ENCODE measurements at places on chromosomes 5 and 9.

GRCh38 chr9:97398999-97399758, 12.7 kb upstream of the TDRD7 start:
- peak; percentile 82 for DNase-seq

DNA sequence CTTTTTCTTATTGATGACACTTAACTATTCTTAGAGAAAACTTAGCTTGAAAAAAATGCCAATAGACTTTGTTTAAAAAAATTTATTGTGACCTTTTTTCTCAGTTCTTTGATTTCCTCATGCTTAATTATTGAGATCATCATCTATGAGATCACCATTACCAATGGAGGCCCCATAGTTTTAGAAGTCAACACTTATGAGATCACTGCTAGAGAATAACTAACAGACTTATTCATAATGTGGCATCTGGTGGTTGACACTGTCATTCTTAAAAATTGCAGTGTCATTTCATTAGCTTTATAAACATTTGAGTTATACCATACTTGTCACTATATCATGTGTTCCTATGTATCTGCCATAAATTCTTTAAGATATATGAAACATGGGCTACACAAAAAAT, 14.9 kb upstream of the FEM1C start:
- DNase-seq = no peak

- DNase-seq = no peak
Observed at GRCh38 chr5:92980491-92980890, 600.5 kb downstream of the NR2F1-AS1 start.

DNA sequence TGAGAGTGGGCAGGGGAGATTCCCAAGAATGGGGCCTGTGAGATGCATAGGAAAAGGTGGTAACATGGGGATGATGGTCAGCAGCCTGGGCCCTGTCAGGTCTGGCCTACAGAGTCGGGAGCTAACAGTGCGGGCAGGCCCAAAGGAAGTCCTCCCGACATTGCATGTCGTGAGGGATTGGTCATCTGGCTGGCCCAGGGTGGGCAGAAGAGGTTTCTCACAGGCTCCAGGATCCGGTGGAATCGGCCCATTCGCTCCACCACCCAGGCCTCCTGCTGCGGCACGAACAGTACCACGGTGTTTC, 514 bp downstream of the STOML2 start:
- DNase-seq = no peak

GRCh38 chr5:53490747-53491146, 10.3 kb downstream of the FST start:
- no peak for DNase-seq

DNA sequence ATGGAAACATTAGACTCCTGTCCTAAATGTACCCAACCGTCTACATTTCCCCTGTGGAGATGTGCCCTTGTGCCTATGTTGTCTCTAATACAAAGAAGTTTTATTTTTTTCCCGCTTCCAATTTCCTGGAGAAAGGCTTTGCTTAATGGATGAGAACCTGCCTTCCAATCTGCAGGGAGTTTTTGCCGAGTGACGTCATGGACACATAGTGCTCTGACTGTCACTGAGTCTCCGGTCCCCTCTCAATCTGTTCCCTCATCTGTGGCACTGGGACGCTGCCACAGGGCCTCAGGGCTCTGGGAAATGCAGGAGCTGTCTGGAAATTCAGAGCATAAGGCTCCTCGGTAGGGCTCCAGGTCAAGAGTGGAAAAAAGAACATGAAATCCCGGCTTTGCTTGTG, 144.8 kb downstream of the PDZD2 start:
- DNase-seq = no peak

GRCh38 chr5:174777583-174777982, 53.2 kb downstream of the MSX2 start:
- no peak for DNase-seq

GRCh38 chr9:85685081-85685480, 56.7 kb downstream of the AGTPBP1 start:
- no peak for DNase-seq

GRCh38 chr5:134071614-134072207, 42.8 kb upstream of the TCF7 start:
- no peak for DNase-seq

- no peak for DNase-seq
Observed at GRCh38 chr5:1652873-1653697, 129.3 kb upstream of the LPCAT1 start.

DNA sequence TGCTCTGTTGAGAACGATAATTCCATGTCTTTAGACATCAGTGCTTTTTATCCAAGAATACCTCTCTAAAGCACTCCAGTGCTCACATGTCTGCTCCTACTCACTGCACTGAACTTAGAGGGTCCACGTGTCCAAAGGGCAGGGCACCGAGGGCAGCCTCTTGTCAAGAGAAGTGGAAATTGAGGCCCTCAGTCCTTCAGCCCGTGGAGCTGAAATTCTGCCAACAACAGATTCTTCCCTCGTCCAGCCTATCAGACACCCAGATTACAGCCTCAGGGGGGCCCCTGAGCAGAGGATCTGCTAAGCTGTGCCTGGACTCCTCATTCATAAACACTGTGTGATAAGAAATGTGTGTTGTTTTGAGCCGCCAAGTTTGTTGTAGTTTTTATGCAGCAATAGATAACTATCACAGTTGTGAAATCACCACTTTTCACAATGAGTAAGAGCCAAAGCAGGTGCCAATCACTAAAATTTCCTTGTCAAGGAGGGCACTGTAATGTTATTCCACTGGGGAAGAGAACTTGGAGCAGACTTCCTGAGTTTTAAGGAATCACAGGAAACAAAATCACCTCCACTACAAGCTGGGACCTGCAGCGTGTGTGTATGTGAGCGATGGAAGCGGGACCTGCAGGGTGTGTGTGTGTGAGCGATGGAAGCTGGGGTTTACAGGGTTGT, 58.8 kb upstream of the IGFBPL1 start:
- no peak for DNase-seq

DNA sequence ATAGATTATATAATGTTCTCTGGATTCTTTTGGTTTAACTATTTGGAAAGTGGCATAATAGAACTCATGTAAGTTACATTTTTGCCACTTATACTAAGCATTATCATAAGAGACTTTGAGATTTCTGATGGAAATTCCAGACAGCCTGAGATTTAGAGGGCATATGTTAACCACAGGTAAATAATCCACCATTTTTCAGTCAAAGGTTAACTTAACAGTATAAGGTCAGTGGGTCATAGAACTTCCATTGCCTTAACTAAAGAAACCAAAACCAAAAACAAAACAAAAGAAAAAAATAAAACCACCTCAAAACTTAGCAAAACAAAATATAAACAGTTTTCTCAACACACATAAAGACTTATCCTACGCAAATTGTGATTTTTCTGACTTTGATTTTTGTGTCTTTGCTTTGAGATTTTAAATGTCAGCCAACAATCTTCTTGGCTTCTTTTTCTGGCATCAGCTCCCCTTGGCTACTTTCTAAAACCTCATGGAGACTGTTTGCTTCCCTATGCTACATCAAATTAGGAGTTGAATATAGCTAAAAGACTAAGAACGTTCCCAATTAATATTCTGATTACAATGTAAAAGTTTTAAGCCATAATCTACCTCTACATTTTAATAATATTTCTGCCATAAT, 430.1 kb upstream of the DAB2 start:
- DNase-seq = no peak

DNA sequence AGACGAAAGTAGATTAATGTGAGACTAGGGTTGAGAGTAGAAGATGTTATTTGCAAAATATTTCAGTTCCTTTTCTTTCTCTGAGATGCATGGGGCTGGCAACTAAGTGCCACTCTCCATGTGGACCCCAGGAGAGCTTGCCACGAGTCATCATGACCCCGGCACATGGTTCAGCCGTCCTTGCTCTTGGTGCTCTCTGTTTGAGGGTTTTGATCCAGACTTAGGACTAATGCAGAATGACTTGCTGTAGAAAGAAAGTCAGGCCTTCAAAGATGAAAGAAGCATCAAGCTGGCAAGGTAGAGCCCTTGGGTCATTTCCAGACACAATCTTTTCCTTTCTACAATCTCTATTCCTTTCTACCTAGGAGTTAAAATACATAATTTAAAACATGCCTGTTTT, 84.7 kb downstream of the RASGRF2 start:
- no peak for DNase-seq

- DNase-seq = no peak
Observed at GRCh38 chr9:88738709-88739108, 203.7 kb downstream of the NXNL2 start.

GRCh38 chr5:139861889-139862207, 66.2 kb downstream of the PSD2 start:
- no peak for DNase-seq

DNA sequence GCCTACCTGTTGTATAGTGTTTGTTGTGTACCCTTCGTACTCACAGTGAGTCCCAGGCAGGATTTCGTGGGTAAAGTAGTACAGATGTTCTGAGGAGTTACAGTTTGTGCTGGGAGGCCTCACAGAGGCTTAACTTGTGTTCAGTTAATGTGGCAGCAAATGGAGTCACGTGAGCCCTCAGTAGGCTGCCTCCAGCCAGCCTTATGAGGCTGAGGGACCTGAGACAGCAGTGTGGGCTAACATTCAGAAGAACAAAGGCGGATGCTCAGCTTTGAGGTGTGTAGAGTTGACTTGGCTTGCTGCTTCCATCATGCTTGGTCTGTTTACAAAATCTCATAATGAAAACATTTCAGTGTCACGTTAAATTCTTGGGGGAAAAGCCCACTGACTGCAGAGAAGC, 118.1 kb downstream of the TRIO start:
- DNase-seq = no peak

- peak; percentile 67 for DNase-seq
Observed at GRCh38 chr5:135977375-135977928, 22.7 kb upstream of the LECT2 start.

DNA sequence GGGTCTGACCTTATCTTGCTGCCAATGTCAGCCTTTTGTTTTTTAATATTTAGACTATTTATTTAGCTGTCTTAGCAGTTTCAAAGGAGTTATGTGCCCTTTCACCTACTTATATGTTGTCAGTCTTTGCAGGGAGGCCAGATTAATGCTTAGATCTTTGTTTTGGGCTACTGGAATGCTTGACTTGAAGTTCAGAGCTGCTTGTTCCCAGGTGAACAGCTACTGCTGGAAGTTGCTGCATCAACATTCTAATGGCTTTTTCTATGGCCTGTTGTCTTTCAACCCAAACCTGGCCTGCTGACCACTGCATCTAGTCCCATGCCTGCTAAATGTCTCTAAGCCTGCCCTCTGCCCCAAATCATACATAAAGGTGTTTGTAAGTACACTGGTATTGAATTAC, 3.0 kb downstream of the SLC22A5 start:
- DNase-seq = no peak

- no peak for DNase-seq
Observed at GRCh38 chr5:21823588-21823987, 1029.6 kb downstream of the CDH12 start.

DNA sequence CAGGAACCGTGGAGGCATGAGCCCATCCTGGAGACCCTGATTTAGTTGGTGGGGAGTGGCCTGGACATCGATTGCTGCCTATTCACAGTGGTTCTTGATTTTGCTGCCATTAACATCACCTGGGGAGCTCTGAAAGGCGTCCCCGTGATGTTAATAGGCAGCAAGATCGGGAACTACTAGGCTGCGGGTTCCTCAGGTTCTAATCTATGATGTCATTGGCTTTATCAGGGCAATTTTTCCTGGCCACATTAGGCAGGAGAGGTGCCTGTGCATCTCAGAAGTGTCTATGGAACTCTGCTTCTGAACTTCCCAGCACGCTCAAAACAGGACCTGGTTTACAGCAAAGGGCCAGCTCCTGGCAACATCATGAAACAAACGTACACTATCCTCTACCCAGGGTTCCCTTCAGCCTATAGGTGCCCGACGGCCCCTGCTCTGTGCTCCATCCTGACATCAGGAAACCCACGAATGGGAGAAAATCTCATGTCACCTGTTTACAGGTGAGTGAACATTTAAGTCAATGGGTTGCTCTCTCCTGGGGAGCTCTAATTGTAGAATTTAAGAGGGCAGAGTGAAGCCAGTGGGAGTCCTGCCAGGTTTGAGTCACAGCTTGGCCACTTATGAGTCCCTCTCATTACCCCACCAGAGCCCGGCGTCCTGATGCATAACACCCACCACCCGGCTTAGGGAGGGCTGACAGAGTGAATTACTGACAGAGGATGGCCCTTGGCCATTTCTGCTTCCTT, 49.4 kb downstream of the ROPN1L start:
- no peak for DNase-seq

- no peak for DNase-seq
Observed at GRCh38 chr5:90368454-90369246, 40.9 kb downstream of the CETN3 start.

- no peak for DNase-seq
Observed at GRCh38 chr5:68392617-68393016, 177.1 kb downstream of the PIK3R1 start.

GRCh38 chr5:103929338-103930013, 366.9 kb upstream of the NUDT12 start:
- no peak for DNase-seq

- no peak for DNase-seq
Observed at GRCh38 chr5:159207222-159207685, 2.1 kb downstream of the RNF145 start.

- no peak for DNase-seq
Observed at GRCh38 chr5:109407913-109408312, 1.9 kb downstream of the PJA2 start.
